ENCODE measurements at places on chromosomes 7 and 10.

DNA sequence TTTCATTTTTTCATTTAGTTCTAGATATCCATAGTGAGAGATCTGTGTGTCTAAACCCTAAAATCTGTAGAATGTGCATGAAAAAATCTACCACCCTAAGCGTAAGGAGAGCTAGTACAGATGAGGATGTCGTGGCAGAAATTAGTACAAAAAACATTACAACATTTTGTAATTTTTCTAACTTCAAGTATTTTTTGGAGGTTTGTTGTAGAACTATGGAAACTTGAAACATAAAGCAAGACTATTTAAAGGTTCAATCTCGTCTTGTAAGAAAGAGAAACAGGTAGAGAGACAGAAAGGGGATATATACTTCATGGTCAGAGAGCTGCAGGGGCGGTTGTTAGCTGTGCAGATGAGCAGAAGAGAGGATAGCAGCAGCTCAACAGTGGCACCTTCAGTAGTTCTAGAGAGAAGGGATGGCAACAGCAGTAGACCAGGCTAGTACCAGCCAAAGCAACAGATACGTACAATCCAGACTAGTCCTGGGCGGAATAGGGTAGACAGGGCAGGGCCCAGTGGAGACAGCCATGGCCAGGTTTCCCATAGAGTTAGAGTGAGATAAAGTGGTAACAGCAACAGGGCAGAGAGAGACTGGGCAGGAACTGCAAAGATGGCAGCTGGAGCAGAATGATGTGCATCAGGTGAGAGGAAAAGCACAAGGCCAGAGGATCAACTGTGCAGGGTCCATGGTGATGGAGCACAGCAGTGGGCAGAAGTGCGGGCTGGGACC is 145.2 kb downstream of the FRMD4A start:
- no peak for DNase-seq

- no peak for DNase-seq
These were observed 11.8 kb upstream of the TFAM start for GRCh38 chr10:58373442-58373827.

GRCh38 chr10:94001416-94001810 is 7.7 kb downstream of the PLCE1 start:
- DNase-seq, result no peak

GRCh38 chr10:11689945-11690736 is 52.0 kb upstream of the ECHDC3 start:
- no peak for DNase-seq

- no peak for DNase-seq
These were observed 52.6 kb downstream of the TMEM209 start for GRCh38 chr7:130152493-130153210.

DNA sequence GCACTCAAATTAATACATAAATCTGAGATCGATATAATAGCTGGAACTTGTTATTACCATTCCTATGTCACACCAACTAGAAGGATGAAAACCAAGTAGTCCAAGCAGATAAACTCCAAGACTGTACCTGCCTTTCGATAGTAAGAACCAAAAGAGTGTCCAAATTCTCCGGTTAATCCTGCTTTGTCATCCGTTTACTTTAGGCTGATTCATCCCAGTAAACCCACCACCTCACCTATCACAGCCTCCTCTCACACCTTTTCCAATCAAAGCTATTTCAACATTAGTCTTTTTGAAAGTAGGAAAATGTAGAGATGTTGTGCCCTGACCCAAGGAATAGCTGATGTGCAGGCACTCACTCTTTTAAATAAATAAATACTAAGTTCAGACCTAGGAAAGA is 177.2 kb downstream of the CTNNA3 start:
- DNase-seq, result no peak

- no peak for DNase-seq
These were observed 26.8 kb downstream of the GOLGA7B start for GRCh38 chr10:97876402-97876801.

GRCh38 chr7:107079212-107079940 is 34.9 kb downstream of the PRKAR2B start:
- DNase-seq, result no peak

GRCh38 chr7:156943091-156944041 is 6.1 kb upstream of the NOM1 start:
- no peak for DNase-seq

- DNase-seq, result peak; percentile 94
These were observed 72.9 kb upstream of the GRID1 start for GRCh38 chr10:86439544-86439943.

DNA sequence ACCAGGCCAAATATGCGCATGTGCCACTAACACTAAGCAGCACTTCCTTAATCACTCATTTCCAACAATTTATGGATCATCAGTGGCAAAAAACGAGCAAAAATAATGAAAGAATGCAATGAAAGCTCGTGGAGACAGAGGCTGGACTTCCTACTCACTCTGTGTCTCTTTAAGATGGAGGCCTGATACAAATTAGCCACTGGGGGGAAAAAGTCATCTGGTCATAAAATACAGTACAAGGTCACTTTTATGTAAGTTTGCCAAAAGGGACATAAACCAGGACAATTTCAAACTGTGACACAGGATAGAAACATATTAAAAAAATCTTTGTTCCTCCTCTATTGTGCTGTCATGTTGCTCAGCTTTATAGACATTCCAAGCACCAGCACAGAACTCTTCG is 101.7 kb downstream of the LMBR1 start:
- DNase-seq, result no peak

DNA sequence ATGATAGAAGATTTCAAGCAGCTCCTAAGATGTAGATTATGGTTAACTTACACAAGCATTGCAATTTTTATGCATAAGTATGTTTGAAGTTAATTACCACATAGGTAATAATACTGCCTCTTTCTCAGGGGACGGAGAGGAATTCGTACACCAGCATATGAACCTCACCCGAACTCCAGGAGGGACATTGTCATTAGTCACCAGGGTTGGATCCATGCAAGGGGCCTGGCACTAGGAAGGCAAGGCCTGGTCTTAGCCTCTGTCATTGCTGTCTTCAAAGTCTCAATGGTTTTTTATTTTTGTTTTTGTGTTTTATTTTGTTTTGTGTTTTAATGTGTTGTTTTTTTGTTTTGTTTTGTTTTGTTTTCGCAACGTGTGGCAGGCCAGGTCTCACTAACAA is 145.6 kb upstream of the PPP2R2D start:
- no peak for DNase-seq

- no peak for DNase-seq
These were observed 470.8 kb downstream of the INHBA start for GRCh38 chr7:41232086-41232485.

All from tibial artery (tissue), 4 donors.